AG10803 (cell line): ENCODE measurements at places on chromosomes 6 and 20.

- DNase-seq: no peak
These were observed 17.2 kb upstream of the FAM50B start for GRCh38 chr6:3831761-3832530.

GRCh38 chr6:54010340-54011276, 100.6 kb upstream of the MLIP start:
- peak; percentile 41 for DNase-seq

GRCh38 chr6:168007592-168008338, 10.3 kb downstream of the KIF25 start:
- DNase-seq: peak; percentile 98

DNA sequence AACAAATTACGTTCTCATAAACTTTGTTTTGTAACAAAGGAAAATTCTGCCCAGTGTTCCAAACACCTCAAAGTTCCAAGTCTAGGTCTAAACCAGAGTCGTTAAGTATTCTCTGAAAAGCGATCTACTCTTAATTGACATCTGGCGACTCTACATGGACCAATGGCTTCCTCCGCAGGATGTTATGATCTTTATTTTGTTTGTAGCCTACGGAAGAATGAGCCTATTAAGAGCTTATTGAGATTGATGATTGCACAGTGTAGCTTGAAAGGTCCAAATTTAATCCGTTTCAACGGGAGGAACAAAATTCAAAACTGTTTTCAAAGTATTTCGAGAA, 61.1 kb downstream of the FAM217A start:
- DNase-seq: peak; percentile 31

GRCh38 chr6:70666706-70667105, 977 bp upstream of the SMAP1 start:
- DNase-seq: no peak

DNA sequence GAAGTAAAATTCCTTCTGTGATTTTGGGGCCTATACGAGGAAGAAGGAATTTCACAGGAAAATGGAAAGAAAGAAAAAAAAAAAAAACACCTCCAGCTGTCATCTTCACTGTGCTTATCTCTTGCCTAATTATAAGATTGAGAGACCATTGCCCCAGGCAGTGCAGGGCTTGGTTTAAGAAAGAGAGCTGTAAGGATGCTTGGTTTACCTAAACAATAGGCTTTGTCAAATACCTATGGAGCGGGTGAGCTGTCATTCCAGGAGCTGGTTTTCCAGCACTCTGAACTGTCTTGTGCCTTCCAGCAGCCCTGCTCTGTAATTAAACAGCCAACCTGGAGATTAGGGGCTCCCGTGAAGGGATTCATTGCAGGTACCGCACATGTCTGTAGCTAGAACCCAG, 137.8 kb downstream of the EDN3 start:
- DNase-seq: no peak

DNA sequence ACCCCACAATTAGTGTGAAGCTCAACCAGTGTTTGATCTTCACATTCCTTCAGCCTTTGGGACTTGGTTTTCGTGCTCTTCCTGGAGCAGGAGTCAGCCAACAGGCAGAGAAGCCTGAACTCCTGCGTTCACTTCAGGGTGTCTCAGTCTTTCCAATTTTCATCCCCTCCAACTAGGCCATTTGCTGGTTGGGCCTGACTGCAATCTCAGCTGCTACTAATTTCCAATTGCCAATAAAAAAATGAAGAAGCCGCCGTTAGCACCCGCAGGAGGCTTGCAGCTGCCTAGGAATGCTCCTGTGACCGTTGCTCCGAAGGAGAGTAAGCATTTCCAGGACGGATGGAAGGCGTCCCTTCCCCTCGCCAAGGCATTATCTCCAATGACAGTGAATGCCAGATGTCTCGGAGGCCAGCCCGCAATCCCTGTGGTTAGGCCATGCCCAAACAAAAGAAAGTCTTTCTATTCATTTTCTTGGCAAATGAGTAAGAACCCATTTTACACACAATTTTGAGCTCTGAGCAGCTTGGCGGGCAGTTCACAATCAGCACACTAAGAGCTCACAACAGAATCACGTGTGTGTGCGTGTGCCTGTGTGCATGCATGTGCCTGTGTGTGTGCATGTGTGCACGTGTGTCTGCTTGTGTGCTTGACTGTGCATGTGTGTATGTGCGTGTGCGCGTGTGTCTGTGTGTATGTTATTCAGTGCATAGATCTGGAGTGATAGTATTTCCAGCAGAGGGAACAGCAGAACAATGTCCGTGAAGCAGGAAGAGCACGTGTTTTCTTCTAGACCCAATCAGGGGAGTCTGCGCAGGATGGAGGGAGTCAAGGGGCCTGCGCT, 301.2 kb downstream of the SMOC2 start:
- DNase-seq: no peak

DNA sequence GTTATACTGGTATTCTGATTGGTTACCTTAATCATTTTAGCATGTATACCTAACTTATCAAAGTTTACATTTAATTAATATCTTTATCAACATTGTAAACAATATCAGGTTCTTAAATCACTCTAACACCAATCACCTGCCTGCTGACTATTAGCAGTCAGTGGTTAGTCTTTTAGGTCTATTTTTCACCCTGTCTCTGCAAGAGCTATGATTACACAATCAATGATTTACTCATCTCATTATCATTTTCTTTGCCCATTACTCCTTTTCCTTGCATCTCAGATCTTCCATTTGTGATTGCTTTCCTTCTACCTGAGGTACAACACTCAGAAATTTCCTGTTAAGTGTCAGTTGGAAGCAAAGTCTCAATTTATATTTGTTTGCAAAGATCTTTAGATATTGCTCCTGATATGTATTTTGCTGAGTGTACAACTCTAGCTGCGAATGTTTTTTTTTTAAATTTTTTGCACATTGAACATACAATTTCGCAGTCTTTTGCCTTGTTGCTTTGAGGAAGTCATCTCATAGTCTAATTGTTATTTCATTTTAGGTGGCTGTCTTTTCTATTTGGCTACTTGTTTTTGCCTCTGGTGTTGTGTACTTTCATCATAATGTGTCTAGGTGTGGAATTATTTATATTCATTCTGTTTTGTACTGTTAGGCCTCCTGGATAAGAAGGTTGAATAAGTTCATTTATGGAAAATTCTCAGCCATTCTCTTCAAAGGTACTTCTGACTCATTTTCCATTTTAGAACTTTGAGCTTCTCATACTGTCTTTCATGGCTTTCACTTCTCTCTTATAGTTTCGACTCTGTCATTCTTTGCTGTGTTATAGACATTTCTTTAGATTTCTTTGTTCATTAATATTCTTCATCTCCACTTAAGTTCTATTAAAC, 104.9 kb upstream of the CEP162 start:
- DNase-seq: no peak

DNA sequence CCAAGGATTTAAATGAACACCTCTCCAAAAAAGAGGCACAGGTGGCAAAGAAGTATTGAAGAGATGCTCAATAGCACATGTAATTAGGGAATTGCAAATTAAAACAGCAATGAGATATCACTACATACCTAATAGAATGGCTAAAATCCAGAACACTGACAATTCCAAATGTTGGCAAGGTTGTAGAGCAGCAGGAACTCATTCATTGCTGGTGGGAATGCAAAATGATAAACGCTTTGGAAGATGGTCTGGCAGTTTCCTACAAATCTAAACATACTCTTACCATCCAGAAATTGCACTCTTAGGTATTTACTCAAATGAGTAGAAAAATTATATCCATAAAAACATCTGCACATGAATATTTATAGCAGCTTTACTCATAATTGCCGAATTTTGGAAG, 17.0 kb downstream of the CD93 start:
- no peak for DNase-seq

GRCh38 chr6:98831959-98832283, 2.5 kb upstream of the POU3F2 start:
- DNase-seq: no peak

DNA sequence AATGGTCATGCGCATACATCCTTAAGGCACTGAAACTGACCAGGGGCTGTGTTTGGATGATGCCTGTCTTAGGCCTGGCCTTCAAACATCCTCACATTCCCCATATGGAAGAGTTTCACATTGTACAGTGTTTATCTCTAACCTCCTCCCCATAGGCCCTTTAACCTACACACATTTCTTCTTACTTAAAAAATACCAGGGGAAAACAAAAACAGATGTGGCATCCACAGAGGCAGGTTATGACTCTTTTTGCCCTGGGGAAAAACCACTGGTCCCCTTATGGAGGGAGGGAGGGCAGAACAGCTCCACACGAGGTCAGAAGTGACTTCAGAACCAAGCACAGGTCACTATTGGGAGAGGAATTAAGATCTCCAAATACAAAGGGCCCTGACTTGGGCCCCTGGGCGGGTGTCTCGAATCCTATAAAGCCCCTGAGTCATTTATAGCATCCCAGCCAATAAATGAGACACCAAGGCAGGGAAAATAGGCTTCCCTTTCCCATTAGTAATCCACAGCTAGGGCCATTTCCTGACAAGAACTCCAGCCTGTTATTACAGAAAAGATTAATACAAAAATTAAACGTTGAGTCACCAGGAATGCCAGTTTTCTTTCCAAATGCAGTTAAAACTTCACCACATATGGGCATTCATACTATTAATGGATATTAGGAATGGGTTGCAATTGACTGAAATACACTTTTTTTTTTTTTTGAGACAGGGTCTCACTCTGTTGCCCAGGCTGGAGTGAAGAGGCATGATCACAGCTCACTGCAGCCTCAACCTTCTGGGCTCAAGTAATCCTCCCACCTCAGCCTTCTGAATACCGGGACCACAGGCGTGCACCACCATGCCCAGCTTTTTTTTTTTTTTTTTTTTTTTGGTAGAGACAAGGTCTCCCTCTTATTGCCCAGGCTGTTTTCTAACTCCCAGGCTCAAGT, 107.2 kb downstream of the ATP9A start:
- DNase-seq: peak; percentile 92

- DNase-seq: no peak
These were observed 517.6 kb downstream of the CD83 start for GRCh38 chr6:14635195-14635594.

- DNase-seq: peak; percentile 42
These were observed 59.5 kb upstream of the BMP2 start for GRCh38 chr20:6708010-6708409.

GRCh38 chr6:41602422-41602743, 35.9 kb upstream of the MDFI start:
- no peak for DNase-seq

DNA sequence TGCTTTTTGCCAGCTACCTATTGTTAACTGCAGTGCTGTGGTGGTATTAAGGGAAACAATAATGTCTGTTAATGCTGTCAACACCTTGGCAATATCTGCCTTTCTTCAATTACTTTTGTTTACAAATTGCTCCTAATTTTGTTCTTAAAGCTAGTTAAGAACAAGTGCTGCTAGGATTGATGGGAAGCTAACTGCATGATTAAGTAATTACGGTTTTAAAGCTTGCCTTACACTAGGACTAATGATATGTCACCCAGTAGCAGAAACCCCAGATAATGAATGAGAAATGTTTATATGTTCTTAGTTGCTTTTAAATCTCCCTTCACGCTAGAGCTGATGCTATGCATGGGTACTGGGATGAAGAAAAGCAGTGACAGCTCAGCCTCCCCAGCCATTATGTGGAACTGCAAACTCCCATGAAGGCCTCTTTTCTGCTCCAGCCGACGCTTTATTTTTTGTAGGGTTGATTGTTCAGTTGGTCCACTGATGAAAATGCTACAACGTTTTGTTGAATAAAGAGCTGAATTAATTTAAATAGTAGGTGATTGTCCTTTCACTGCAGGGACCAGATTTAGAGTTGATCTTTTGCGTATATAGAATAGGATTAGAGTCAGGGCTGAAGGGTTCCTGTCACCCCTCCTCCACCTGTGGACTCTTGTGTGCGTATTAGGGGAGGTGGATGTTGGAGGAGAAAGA, 610.5 kb downstream of the TFAP2B start:
- DNase-seq: no peak
